ENCODE measurements at places on chromosomes 7 and 10. TPM values are rescaled to one million over a fixed set of nuclear protein-coding genes. Genes with fewer than 3 reads are reported as not detected.

Gene ANKRD61
- 0.38 TPM for polyA plus RNA-seq

Gene MRC1
- polyA plus RNA-seq: not detected

Gene PRSS37
- not detected for polyA plus RNA-seq

Gene CRPPA
- polyA plus RNA-seq: 0.65 TPM

Gene GRM3
- polyA plus RNA-seq: not detected

Gene FRA10AC1
- 3.6 TPM for polyA plus RNA-seq

Gene TMEM139
- polyA plus RNA-seq: not detected

Gene ZCWPW1
- polyA plus RNA-seq: 4.1 TPM

Gene PLXNA4
- polyA plus RNA-seq: 0.56 TPM

Gene ADAM12
- 0.11 TPM for polyA plus RNA-seq

Gene FAM241B
- polyA plus RNA-seq: 0.47 TPM

Gene CACNB2
- polyA plus RNA-seq: 0.21 TPM

Gene KCND2
- not detected for polyA plus RNA-seq

Gene CLCN1
- polyA plus RNA-seq: 0.07 TPM

Gene SPDYE6
- polyA plus RNA-seq: 0.97 TPM

Gene AS3MT
- not detected for polyA plus RNA-seq

Gene ANKRD30A
- not detected for polyA plus RNA-seq

Gene PPP3CB
- 6.9 TPM for polyA plus RNA-seq

Gene SPDYE2
- polyA plus RNA-seq: 0.22 TPM

Gene TSPAN33
- 6.9 TPM for polyA plus RNA-seq

Gene CTTNBP2
- polyA plus RNA-seq: not detected

Gene GIMAP5
- polyA plus RNA-seq: 291 TPM

Gene TAS2R16
- polyA plus RNA-seq: not detected

Gene GNGT1
- not detected for polyA plus RNA-seq

Gene GBX1
- polyA plus RNA-seq: not detected
